ENCODE measurements at places on chromosomes 2 and 18. TPM values are rescaled to one million over a fixed set of nuclear protein-coding genes. Genes with fewer than 3 reads are reported as not detected.

FBXO15 gene
- 1.4 TPM for polyA plus RNA-seq

CD302 gene
- polyA plus RNA-seq: 2.9 TPM

CDH7 gene
- polyA plus RNA-seq: 0.01 TPM

RIT2 gene
- not detected for polyA plus RNA-seq

DNAJC5G gene
- not detected for polyA plus RNA-seq

PFN4 gene
- 1.6 TPM for polyA plus RNA-seq

RRM2 gene
- polyA plus RNA-seq: 121 TPM

LYG1 gene
- 2.9 TPM for polyA plus RNA-seq

VIT gene
- not detected for polyA plus RNA-seq

All from A549 (cell line).